Stimulated activated memory B cell treated with anti-CD40 and anti-IgM and Interleukin-4, amounts not matched to agents 10 μg/mL and 1 μg/mL and 100 μg/mL, for 72 hours (primary cell): ENCODE measurements at places on chromosomes 4 and X.
A peak's percentile ranks its signal among the peaks of the same experiment; 100 is the strongest.

DNA sequence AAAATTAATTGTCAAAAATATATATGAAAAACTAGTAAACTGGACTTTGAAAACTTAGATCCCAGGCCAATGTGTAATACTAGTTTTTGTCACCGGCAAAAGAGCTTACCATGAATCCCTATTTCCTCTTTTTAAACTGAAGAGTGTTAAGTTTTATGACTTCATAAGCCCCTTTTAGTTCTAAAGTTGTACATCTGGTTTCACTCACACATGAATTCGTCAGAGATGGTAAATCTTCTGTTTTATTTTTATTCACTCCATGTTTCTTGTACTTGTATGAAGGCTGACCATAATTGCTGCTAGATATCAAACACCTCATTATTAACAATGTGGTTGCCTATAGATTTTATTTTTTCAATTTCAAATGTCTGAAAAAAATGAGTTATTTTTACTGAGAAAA lies 827.9 kb downstream of the PCDH7 start:
- no peak for ATAC-seq

DNA sequence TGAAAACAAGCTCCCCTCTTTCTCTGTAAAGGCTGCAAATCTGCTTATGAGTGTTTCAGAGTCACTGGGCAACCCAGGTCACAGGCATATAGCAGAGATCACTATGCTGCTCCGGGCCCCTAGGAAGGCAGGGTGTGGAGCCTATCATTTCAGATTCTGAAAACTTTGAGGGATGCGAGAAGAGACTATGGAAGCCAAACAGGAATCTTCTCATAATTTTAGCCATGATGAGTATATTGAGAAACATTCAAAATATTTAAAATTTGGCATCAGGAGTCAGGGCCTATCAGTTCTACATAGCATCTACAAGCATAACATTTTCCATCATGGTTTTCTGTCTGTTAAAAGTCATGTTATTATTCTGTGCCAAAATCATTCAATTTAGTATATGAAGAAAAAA lies 61.7 kb upstream of the ATXN3L start:
- no peak for ATAC-seq

DNA sequence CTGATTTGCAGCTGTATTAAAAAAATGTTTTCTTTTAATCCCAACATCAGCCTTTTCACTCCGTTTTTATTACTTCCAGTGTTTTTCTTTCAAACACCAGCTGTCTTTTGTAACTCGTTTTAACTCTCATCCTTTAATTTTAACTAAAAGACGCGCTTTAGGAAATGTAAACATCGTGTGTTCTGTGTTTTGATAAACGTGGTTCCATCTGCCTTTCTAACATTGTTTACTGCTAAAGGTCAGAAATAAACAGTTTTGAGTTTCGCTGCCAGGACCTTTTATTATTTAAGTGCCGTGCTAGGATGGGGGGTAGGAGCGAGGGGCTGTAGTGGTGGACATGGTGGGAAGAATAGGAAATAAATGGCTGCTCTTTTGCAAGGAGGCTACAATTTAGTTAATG lies 1.5 kb downstream of the N4BP2 start:
- no peak for ATAC-seq

DNA sequence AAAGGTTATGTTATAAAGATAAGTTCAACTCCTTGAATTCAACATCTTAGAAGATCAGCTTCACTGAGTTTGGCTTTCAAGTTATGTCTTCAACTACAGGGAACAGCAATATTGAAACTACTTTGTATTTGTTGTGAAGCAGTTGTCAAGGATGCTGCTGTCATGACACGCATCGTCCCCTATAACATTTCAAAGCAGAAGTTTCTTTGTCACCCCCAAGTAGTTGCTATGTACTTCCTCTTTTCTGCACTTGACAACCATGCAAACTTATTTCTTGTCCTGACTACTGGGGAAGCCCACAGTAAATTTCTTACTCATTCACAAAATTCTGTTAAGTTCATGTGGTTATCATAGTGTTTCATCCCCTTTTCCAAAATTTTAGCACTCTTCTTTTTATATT lies 14.3 kb downstream of the ANTXR2 start:
- peak; percentile 99 for ATAC-seq

DNA sequence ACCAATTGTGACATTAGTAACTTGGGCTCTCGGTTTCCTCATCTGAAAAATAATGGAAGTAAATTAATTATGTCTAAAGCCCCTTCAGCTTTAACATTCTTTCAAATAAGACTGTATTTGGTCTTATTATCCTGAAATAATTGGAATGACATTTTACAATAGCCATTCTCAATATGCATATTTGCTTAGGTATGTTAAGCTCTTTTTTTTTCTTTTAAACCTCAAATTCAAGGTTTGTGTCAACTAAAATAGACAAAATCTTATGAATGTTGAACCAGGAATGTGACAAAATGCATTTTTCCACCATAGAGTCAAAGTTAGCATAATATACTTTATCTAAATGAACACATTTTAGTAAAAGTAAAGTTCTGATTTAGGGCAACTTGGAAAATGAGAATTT lies 34.4 kb upstream of the TET2 start:
- ATAC-seq: no peak
